ENCODE measurements at places on chromosomes 7 and 10.

DNA sequence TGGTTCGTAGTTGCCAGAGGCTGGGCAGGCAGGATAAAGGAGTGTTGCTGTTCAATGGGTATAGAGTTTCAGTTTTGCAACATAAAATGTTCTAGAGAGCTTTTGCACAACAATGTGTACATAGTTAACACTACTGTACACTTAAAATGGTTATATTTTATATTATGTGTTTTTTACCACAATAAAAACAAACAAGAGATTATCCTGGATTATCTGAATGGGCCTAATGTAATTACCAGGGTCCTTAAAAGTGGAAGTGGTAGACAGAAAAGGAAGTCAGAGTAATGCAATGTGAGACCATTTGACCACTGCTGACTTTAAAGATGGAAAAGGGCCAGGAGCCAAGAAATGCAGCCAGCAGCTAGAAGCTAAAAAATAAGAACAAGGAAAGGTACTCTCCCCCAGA lies 159.7 kb downstream of the SGMS1 start:
- no peak for DNase-seq

GRCh38 chr10:74329873-74330272 lies 178.9 kb downstream of the ADK start:
- no peak for DNase-seq

DNA sequence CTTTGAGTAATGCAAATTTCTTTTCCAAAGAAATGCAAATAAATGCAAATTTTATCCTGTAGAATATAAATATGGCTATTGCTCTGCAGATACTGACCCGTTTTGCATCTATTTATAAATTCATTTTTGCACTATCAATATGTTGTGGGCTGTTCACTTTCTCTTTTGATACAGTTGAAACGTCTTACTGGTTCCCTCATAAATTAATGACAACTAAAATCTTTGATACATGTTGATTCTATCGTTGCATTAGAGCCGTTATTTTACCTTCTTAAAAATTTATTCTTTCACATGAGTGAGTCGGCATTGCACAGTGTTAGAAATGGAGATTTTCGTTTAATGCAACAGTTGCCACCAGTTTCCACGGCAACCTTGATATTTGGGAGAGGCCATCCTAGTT lies 689.3 kb upstream of the FOXK1 start:
- DNase-seq = no peak

DNA sequence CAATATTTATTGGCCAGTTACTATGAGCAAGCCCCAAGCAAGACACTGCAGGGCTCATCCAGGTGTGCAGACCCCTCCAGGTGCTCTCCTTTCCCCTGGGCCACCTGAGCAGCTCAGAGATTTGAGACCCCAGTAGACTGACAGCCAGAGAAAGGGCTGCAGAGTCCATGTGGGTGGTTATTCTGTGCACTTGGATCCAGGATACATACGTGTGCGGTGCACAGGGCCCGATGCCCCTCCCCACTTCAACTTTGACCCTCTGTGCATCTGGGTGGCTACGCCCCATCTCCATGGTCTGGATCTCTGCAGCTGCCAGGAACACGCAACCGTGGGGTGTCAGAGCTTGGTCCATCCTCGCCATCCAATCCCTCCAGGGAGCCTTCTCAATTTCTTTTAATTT lies 72.9 kb downstream of the MKI67 start:
- no peak for DNase-seq

GRCh38 chr7:150950496-150951180 lies 27.5 kb downstream of the KCNH2 start:
- DNase-seq = no peak

GRCh38 chr10:121822180-121822579 lies 105.7 kb downstream of the ATE1 start:
- DNase-seq = no peak

DNA sequence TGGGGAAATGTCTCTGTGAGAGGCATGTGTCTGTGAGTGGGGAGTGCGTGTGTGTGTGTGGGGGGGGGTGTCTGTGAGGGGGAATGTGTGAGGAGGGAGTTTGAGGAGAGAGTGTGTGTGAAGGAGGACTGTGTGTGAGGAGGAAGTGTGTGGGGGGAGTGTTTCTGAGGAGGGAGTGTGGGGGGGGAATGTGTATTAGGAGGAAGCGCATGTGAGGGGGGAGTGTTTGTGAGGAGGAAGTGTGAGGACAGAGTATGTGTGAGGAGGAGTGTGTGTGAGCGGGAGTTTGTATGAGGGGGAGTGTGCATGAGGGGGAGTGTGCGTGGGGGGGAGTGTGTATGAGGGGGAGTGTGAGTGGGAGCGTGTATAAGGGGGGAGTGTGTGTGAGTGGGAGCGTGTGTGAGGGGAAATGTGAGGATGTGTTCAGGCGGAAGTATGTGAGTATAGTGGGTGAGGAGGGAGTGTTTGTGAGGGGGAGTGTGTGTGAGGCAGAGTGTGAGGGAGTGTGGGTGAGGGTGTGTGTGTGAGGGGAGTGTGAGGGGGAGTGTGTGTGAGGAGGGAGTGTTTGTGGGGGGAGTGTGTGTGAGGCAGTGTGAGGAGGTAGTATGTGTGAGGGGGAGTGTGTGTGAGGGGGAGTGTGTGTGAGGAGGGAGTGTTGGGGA lies 21.8 kb upstream of the PTPRN2 start:
- DNase-seq = no peak

DNA sequence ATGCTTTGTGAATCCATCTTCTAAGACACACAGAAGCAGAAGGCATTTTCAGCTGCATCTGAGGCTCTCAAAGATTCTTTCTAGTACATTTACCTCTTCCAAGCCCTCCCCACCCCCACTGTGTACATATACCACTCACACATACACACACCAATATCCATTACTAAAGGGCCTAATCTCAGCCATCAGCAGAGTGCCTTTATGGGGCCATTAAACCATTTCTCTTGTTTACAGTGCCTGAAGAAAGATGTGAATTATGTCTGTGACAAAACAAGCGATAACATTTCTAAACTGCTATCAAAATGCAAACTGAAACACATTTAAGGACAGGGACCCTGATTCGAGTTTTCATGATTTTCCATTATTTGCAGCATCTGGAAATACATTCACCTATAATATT lies 40.0 kb downstream of the ETV1 start:
- DNase-seq = no peak

GRCh38 chr7:137852108-137852507 lies 5.3 kb upstream of the DGKI start:
- DNase-seq = no peak

DNA sequence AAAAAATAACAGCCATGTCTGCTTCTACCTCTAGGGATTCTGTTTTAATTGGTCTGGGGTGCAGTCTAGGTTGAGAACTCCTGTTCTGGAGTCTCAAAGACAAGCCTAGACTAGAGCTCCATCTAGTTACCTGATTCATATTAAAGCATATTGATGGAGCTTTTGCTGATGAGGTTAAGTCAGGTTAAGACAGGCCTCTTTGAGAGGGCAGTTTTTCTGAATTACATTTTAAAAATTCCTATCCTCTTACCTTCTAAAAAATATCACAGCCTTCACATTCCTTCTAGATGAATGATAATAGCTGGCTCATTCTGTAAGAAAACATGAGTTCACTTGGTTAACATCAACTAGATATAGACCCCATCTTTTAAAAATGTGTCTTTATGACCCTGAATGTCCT lies 28.9 kb downstream of the MGAM start:
- DNase-seq = no peak

DNA sequence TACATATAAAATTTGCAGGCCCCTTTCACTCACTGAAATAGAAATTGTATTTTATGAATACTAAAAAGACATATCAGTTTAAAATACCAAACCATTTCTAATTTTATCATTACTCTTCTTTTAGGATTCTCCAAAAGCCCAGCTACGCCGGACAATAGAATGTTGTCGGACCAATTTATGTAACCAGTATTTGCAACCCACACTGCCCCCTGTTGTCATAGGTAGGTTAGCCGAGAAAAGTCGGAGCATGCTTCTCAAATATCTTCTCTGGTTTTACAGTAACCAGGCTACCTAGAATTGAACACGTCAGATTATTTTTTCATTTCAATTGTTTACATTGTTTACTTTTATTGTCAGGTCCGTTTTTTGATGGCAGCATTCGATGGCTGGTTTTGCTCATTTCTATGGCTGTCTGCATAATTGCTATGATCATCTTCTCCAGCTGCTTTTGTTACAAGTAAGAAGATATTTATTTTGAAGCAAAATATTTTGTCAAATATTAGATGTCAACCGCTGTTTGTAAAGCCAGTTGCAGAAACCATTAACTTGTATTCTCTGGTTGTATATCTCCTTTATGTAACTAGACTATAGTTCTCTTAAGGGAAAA lies 57.6 kb downstream of the MMRN2 start:
- DNase-seq = no peak

DNA sequence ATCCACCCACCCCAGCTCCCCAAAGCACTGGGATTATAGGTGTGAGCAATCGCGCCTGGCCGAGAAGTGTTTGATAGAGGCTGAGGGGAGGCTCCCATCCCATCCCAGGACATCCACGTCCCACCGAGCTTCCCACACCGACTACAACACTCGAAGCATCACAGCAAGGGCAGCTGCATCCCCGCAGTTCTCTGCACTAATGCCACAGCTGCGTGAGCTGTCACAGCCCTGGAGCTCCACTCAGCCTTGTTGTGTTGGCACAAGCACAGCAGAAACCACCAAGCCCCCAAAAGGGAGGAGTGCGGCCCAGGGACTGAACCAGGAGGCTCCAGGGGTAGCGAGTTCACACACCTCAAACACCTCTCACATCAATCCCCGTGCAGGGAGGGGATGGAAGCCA lies 121.6 kb downstream of the DIP2C start:
- no peak for DNase-seq

DNA sequence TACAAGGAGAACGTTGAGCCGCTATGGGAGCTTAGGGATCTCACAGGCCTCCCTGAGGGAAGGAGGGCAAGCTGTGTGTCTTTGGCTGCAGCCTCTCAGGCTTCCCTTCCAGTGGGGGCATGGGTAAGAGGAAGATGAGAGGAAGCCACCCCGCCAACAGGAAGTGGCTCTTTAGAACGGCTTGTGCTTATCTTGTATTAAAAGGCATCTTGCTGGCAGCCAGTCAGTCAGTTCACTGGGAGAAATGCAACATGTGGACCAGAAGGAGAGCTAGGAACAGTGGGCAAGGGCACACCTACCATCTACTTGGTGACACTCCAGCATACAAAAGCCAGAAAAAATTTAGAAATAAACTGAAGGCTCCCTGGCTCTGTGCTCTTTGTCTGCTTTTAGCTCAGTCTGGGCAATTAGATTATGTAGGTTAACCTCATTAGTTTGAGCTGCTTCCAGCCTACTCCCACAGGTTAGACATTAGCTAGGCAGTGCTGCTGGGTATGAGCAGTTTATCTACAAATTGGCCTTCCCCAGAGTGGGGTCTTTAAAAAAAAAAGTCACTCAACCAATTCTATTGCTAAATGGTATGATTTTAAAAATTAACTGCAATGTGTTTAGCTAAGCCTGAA lies 595.9 kb downstream of the KCNMA1 start:
- no peak for DNase-seq

GRCh38 chr10:63429281-63429680 lies 36.5 kb downstream of the JMJD1C start:
- no peak for DNase-seq

DNA sequence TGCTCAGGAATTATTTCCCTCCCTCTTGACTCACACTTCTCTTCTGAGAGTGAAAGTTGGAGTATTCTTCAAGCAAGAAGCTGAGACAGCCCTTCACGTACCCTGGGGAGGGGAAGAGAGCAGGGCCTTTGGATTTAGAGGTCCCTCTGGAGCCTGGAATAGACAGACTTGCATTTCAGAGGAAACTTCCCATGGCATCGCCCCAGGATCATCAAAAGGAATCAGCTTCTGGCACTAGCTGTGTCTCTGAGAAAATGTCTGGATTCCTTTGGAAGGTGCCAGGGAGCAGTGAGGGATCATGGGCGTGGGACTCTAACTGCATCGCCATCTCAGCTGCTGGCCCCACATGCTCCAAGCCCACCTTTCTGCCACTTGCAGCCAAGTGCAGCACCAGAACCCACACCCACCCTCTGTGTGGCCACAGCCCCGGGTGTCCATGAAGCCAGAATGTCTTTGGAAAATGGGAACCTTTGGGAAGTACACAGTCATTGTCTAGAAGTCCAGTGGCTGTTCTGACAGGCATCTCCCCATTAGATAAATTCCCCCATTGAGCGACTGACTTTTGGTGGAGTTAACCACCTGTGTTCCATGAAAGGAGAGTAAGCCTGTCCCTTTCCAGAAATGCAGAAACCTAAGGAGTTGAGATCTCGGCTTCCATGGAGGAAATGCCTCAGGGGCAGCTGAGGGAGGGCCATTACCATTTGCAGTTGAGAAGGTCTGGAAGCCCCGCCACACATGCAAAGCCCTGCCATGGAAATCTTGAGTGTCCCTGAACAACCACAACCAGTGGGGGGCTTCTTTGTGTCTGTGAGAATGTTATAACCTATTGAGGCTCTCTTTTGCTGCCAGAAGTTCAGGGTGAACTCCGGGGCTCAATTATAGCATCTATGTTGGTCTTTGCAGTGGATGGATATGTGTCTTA lies 57.8 kb upstream of the GDF10 start:
- DNase-seq = no peak

GRCh38 chr7:98619450-98620321 lies 2.6 kb downstream of the NPTX2 start:
- no peak for DNase-seq

GRCh38 chr7:45240273-45240771 lies 82.7 kb downstream of the RAMP3 start:
- DNase-seq = no peak

DNA sequence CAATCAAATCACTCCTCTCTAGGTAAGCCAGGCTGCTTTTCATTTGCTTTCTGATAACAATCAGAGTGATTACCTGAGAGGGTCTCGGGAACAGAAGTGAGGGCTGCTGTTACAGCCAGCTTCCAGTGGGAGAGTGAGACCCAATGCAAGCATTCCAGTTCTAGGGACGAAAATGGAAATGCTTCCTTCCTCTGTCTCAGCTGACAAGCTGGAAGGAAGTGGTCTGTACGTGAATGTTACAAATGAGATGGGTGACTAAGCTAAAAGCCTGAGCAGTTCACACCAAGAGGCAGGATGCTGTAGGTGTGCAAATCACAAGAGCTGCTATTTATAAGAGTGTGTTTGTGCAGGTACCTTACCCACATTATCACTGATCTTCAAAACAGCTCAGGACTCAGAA lies 772.4 kb downstream of the GRID1 start:
- DNase-seq = no peak

DNA sequence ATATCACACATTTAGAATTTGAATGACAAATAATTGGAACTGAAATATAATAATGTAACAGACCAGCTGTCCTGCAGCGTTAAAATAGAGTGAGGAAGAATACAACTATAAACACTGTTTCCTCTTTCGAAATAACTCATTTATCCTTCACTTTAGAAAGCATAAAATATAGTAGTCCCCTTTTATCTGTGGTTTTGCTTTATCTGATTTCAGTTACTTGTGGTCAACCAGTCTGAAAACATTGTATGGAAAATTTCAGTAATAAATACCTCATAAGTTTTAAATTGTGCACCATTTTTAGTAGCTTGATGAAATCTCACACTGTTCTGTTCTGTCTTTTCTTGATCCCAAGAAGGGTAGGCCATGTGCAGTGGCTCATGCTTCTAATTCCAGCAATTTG lies 31.7 kb downstream of the POLR1F start:
- no peak for DNase-seq

- DNase-seq = no peak
These were observed 38.6 kb downstream of the CDC14C start for GRCh38 chr7:48962821-48963505.

All from GM18507 (cell line).